Stimulated activated effector memory CD8-positive, alpha-beta T cell treated with anti-CD3 and anti-CD28 coated beads, Interleukin-12 subunit alpha, Interleukin-12 subunit beta, amount 100 ng/mL, for 72 hours (primary cell): ENCODE measurements at places on chromosomes 11 and 22.

DNA sequence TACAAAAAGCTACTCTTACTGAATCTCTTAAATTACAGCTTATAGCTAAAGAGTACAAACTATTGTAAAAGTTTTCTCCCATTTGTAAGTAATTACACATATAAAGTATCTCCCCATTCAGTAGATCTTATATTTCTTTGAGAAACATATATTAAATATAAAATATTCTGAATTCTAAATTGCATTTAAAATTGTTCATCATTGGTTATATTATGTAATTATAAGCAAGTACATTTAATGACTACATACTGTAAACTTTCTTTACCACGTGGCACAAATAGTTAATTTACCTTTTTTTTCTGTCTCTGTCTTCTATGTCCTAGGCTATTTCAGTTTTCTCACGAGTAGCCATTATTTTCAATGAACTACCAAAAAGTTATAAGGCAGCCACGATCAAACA lies 101.2 kb upstream of the SERPIND1 start:
- no peak for DNase-seq

- no peak for DNase-seq
These were observed 6.3 kb downstream of the IGF2 start for GRCh38 chr11:2132874-2133240.

DNA sequence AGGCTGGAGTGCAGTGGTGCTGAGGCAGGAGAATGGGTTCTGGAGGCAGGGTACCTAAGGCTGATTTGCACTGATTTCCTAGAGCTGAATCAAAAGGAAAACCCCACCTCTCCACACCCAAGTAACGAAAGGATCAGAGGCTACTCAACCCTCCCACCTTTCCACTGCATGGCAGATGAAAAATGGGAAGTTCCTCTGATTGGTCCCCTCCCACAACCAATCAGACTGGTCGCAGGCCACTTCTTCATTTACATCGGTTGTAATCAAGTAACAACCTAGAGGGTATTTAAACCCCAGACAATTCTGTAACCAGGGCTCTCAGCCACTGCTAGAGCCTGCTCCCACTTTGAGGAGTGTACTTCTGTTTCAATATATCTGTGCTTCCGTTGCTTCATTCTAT lies 18.6 kb upstream of the PARVB start:
- DNase-seq: no peak

- no peak for DNase-seq
These were observed 8.9 kb downstream of the TAF1D start for GRCh38 chr11:93732237-93732892.

- no peak for DNase-seq
These were observed 62.7 kb downstream of the MCM5 start for GRCh38 chr22:35462498-35463230.

DNA sequence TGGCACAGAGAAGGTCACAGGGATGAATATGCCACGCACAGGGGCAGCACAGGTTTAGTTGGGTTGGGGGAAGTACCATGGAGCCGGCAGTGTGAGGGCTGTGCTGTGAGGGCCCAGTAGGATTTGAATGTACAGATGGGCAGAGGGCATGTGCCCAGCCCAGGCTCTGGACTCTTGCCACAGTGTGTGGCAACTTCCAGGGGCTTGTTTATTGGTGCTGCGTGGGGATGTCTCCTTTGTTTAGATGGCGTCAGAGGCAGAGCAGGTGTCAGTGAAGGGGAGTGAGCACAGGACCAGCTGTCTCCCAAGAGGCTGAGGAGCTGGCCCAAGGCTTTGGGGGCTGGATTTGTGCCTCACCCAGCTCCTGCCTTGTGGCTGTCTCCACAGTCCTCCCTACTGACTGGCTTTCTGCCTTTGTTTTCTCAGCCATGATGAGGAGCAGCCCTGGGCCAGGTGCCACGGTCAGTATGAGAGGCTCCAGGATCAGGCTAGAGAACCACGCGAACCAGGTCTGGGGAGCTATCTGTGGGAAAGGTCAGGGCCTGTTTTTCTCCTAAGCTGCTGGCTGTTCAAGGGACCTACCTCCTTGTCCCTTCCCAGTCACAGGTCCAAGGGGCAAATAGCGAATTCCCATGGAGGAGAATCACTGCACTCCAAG lies 21.9 kb downstream of the SUN2 start:
- no peak for DNase-seq

DNA sequence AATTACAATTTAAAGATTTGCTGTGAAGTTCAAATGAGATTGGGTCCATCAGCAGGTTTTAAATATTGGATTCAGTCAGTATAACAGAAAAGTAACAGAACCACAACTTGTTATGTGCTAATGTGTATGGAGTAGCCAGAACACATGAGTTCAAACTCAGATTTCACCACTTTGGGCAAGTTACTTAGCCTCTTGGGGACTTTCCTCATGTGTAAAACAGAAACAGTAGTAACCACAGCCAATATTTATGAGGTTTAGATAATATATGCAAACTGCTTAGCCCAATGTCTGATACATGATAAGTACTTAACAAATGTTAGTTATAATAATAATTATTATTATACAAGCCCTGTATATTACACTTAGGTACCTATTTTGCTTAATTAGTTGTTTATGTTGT lies 21.8 kb upstream of the SLC5A12 start:
- no peak for DNase-seq

DNA sequence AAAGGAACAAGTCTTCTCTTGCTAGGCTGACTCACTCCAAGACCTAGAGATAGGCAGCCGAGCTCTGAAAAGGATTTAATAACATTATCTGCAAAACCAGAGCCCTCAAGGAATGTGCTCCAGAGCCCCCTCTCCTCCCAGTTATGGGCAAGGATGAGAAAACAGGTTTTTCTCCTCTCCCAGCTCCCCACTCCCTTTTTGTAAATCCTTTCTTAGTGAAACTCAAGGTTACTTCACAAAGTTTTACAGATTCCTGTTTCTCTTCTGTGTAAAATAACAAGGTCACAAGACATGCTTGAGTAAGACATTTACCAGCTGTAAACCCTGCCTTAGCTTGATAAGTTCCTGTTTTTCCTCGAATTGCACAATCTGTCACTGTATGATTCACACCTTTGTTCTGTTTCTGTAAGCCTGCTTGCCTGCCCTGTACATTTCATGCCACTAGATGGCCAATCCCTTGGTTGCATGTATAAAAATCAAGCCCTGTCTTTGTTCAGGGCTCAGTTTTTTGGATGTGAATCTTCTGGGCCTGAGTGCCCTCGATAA lies 489.4 kb downstream of the KCNA4 start:
- no peak for DNase-seq

DNA sequence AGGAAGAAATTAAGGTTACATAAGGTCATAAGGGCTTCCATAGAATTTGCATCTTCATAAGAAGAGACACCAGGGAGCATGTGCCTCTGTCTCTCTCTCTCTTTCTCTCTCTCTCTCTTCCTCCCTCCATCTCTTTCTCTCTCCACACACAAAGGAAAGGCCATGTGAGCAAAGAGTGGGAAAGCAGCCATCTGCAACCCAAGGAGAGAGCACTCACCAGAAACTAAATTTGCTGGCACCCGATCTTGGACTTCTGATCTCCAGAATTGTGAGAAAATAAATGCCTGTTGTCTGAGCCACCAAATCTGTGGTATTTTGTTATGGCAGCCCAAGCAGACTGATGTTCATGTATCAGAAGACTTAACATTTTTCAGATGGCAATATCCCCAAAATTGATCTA lies 6.4 kb upstream of the KRTAP5-10 start:
- DNase-seq: no peak

DNA sequence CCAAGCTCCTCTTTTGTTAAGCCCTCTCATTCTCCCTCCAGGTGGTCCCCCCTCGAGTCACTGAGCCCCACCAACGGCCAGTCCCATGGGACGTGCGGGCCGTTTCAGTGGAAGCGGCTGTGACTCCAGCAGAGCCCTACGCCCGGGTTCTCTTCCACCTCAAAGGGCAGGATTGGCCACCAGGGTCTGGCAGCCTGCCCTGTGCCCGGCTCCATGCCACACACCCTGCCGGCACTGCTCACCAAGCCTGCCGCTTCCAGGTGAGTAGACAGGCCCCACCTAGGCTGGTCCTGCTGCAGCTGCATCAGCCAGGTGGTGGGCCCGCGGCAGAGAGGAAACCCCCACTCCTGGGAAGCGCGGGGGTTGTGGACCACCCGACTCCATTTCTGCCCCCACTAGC lies 3.3 kb downstream of the TMEM132A start:
- DNase-seq: no peak

- DNase-seq: no peak
These were observed 1171.4 kb downstream of the TBC1D22A start for GRCh38 chr22:47933891-47934290.

DNA sequence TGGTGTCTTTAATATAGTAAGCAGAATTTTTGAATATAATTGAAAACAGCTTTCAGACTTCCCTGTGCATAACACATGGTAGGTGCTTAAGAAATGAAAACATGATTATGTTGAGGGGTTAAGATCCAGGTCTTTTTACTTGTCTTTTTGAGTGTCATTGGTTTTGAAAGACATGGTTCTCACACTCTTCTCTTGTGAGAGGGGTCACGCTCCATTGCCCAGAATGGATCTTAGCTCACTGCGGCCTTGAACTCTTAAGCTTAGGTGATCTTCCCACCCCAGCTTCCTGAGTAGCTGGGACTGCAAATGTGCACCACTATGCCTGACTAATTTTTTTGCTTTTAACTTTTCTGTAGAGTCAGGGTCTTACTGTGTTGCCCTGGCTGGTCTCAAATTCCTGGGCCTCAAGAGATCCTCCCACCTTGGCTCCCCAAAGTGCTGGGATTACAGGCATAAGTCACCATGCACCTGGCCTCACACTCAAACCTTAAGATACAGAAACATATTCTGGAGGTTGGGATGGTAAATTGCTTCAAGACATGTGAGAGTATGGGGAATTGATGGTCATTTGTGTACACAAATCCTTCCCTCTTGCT lies 1.4 kb downstream of the SPCS2 start:
- DNase-seq: no peak

- DNase-seq: no peak
These were observed 147.1 kb downstream of the WT1 start for GRCh38 chr11:32288276-32288675.

DNA sequence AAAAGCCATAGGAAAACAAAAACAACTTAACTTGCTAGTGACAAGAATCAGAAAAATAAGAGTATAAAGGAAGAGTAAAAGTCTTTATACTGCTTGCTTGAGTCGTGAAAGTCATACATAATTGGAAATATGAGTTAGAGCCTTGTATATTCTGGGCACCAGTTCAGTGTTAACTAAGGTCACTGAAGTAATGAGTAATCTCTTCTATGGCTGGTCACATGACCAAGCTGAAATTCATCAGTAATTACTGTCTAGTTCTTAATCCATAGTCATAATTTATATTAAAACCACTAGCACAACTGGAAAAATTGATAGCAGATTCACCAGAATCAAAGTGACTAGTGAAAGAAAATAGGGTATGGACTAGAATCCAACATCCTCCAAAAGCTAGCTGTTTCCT lies 84.4 kb upstream of the SLC5A12 start:
- DNase-seq: no peak

DNA sequence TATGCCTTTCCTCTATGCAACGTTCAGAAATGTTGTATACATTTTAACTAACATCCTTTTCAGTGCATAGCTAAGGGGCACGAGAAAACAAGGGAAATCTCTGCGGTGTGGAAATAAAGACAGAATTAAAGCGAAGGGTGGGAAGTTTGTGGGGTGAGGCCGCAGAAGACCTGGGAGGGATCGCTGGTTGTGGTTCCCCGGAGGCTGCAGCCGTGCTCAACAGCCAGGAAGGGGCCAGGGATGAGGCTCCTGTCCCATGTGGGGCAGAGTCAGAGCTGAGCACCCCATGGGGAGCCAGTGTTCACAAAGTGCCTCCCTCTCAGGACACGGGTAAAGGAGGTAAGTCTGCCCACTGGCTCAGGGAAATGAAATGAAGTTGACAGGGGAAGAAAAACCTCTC lies 67.5 kb downstream of the MYEOV start:
- DNase-seq: no peak

DNA sequence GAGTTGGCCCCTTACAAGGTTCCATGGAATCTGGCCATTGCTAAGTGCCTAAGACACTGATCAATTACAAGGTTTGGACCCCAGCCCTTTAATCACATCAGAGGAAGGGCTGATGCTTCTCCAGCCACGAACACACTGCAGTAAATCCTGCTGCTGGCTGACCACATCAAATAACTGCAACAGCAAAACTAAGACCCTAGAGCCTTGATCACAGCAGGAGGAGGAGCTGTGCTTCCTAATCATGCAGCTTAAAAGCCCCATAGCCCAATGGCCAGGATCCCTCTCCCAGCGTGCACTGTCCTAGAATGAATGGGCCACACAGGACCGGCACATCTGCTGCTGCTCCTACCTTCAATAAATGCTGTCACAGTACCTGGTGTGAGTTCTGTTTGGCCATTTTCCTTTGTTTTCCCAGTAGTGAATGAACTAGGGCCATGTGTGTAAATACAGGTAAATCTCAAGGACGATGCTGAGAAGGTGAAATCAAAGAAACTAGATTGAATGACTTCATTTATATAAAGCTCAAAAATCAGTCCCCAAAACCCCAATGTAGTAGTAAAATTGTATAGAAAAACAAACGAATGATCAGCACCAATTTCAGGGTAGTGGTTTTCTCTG lies 12.7 kb downstream of the ZP1 start:
- no peak for DNase-seq

DNA sequence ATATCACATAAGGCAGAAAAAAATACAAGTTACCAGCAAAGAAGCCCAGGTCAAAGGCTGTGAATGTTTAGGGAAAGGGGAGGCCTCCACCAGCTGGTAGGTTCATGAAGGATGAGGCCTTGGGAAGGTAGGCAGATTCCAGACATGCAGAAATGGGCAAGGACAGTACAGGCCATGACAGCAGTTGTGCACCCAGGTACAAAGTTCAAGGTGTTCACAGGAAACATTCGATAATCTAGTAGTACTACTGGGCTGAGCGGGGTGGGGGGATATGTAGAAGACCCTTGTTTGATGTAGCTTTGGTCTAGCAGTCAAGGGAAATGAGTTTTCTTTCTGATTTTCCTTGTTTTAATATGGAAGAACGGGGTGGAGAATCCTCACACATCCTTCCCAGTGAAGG lies 152.8 kb upstream of the RASSF10 start:
- DNase-seq: no peak

DNA sequence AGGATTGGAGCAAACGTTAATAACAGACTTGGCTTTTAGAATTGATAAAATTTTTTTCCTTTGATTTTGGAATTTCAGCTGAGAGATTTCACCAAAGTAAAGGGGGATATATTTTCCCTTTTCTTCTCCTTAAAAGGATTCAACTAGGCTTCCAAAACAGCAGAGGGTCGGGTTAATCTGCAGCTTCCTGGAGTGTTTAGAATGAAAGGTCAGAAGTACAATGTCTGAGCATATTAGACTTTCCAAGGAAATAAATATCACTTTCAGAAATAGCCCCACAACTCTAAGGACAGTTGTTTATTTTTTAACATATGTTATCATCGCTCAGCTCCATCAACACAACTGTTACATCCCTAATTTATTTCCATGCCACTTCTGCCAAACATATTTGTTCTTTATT lies 1532.9 kb upstream of the RAG2 start:
- DNase-seq: no peak

- no peak for DNase-seq
These were observed 926 bp downstream of the PGR start for GRCh38 chr11:101128571-101129202.

DNA sequence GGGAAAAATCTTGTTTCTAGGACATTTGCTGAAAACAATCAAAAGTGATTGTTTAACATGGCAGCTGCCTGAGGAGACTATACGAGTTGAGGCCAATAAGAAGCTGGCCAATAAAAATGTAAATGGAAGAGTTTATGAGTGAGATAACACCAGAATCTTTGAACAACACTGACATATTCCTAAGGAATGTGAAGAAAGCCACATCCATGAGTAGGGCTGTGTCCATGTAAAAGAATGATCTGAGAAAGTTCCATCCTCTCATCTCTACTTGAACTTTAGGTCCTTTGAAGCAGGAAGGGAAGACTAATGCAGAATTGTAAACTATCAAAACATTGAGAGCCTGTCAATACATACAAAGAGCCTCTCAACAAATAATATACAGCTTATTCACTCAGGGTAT lies 6.9 kb upstream of the CHORDC1 start:
- no peak for DNase-seq
